ENCODE measurements at places on chromosomes 12 and 14. TPM values are rescaled to one million over a fixed set of nuclear protein-coding genes. Genes with fewer than 3 reads are reported as not detected.
A peak's percentile ranks its signal among the peaks of the same experiment; 100 is the strongest.

GRCh38 chr12:29711381-29711780, 72.4 kb downstream of the TMTC1 start:
- H3K4me3 ChIP-seq, result no peak overlapping the region
- no peak overlapping the region for H3K27ac ChIP-seq
- no peak for DNase-seq

DNA sequence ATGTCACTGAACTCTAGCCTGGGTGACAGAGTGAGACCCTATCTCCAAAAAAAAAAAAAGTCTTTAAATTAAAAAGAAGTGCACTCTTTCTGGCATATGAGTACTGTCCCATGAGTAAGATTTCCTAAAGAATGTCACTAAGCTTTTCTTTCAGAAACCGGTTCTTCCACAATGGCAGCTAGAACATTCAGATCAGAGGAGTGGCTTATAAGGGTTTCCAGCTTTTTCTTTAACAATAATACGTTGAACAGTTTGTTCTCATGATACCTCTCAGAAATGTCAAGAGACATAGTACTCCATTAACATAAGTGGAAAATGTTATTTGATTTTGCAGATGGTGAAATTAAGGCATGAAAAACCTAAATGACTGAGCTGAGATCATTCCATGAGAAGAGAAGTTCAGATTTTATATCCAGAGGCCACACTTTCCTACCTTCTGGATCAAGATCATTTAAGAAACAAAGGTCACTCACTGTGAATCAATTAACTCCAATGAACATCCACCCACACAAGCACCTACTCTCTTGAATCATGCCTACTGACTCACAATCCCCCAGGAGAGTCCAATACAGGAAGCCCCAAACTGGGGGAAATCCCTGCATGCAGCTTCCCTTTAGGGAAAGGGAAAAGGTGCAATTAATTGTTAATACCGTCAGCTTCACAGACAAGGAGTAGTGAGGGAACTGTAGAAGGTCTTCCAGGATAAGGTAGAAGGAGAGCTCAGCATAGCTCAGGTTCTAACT, 86.9 kb downstream of the SPTSSA start:
- no peak overlapping the region for H3K27ac ChIP-seq
- no peak overlapping the region for H3K4me3 ChIP-seq
- H3K36me3 ChIP-seq, result no peaks in the 10 kb centered on the region
- no peak for DNase-seq
- no peaks in the 10 kb centered on the region for H3K4me1 ChIP-seq
- H3K27me3 ChIP-seq, result no peaks in the 10 kb centered on the region

- H3K4me1 ChIP-seq, result no peaks in the 10 kb centered on the region
- no peak overlapping the region for H3K27ac ChIP-seq
- H3K36me3 ChIP-seq, result no peaks in the 10 kb centered on the region
- H3K4me3 ChIP-seq, result no peak overlapping the region
- DNase-seq, result no peak
These were observed 38.9 kb downstream of the ATG2B start for GRCh38 chr14:96324219-96324618.

IQSEC3 gene
- total RNA-seq, result 3.8 TPM

- no peaks in the 10 kb centered on the region for H3K36me3 ChIP-seq
- H3K4me3 ChIP-seq, result no peak overlapping the region
- H3K27ac ChIP-seq, result no peak overlapping the region
- no peaks in the 10 kb centered on the region for H3K27me3 ChIP-seq
These were observed 1263.0 kb downstream of the LRFN5 start for GRCh38 chr14:42869681-42870080.

DNA sequence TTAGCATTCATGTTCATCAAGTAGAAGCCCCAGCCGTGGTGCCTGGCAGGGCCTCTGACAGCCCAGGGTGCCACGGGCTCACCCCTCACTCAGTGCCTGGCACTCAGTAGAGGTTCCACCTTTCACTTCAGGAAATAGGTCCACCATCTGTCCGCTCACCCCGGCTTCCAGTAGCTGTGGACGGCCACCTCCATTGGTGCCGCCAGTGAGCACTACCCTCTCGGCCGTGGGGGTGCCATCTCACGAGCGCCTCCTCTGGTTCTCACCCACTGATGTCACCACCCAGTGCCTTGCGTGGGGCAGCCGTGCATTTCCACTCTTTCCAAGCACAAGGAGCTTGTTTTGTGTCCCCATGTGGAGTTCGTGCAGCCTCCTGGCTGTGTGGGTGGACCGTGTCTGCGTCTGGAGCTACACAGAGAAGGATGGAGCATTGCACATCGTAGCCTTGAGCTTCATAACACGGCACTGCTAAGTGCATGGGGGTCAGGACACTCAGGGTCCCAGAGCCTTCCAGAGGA, 41.0 kb upstream of the MMP17 start:
- H3K27ac ChIP-seq, result no peak overlapping the region
- H3K4me3 ChIP-seq, result no peak overlapping the region
- DNase-seq, result no peak
- H3K27me3 ChIP-seq, result no peaks in the 10 kb centered on the region
- H3K4me1 ChIP-seq, result no peaks in the 10 kb centered on the region
- H3K36me3 ChIP-seq, result peaks cover 12% of the 10 kb centered on the region

DNA sequence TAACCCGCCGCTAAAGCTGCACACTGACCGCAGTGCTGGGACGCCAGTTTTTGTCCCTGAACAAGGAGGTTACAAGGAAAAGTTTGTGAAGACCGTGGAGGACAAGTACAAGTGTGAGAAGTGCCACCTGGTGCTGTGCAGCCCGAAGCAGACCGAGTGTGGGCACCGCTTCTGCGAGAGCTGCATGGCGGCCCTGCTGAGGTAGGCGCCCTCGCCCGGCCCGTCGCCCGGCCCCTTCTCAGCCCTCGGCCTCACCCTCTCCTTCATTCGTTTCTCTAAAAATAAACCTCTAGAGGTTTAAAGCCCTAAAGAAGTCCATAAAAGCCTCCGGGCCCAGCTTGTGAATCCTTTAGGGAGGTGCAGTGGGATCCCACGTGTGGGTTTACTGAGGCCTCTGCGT, 52.2 kb upstream of the AMN start:
- H3K36me3 ChIP-seq, result peaks cover 17% of the 10 kb centered on the region
- no peak for DNase-seq
- H3K4me1 ChIP-seq, result peaks cover 50% of the 10 kb centered on the region
- no peaks in the 10 kb centered on the region for H3K27me3 ChIP-seq

GRCh38 chr12:92621833-92622232, 81.0 kb upstream of the PLEKHG7 start:
- no peak for DNase-seq
- H3K36me3 ChIP-seq, result no peaks in the 10 kb centered on the region
- H3K27ac ChIP-seq, result no peak overlapping the region
- no peaks in the 10 kb centered on the region for H3K27me3 ChIP-seq

TAS2R7 gene
- total RNA-seq, result not detected

DNA sequence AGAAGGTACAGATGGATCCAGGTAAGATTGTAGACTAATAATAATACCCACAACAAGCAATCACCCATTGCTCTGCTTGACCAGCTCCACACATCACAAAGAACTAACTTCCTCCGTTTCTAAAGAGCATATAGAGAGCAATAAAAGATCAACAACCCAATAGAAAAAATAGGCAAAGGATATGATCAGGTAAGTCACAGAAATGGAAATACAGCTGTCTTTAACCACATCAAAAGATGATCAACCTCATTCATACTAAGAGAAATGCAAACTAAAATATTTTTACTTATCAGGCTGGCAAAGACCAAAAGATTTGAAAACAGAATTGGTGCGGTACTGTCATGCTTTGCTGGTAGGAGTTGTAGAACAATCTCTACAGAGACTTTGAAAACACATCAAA, 8.9 kb downstream of the C2CD5 start:
- no peaks in the 10 kb centered on the region for H3K27me3 ChIP-seq
- peaks cover 38% of the 10 kb centered on the region for H3K4me1 ChIP-seq
- DNase-seq, result no peak
- H3K27ac ChIP-seq, result peak overlapping the region; percentile 78
- no peak overlapping the region for H3K4me3 ChIP-seq
- H3K36me3 ChIP-seq, result peaks cover 12% of the 10 kb centered on the region

- H3K27ac ChIP-seq, result no peak overlapping the region
- no peak overlapping the region for H3K4me3 ChIP-seq
- peaks cover 52% of the 10 kb centered on the region for H3K36me3 ChIP-seq
- H3K27me3 ChIP-seq, result no peaks in the 10 kb centered on the region
- DNase-seq, result no peak
These were observed 88.5 kb downstream of the LGMN start for GRCh38 chr14:92659765-92660561.

- H3K4me3 ChIP-seq, result no peak overlapping the region
- no peak for DNase-seq
These were observed 4.3 kb downstream of the RNASE1 start for GRCh38 chr14:20798318-20798717.

SLC38A2 gene
- 481 TPM for total RNA-seq

NINJ2 gene
- total RNA-seq, result 8.1 TPM

- no peak for DNase-seq
- no peaks in the 10 kb centered on the region for H3K36me3 ChIP-seq
- no peak overlapping the region for H3K4me3 ChIP-seq
- H3K27ac ChIP-seq, result no peak overlapping the region
These were observed 26.7 kb downstream of the CNTN1 start for GRCh38 chr12:40718878-40719372.

DNA sequence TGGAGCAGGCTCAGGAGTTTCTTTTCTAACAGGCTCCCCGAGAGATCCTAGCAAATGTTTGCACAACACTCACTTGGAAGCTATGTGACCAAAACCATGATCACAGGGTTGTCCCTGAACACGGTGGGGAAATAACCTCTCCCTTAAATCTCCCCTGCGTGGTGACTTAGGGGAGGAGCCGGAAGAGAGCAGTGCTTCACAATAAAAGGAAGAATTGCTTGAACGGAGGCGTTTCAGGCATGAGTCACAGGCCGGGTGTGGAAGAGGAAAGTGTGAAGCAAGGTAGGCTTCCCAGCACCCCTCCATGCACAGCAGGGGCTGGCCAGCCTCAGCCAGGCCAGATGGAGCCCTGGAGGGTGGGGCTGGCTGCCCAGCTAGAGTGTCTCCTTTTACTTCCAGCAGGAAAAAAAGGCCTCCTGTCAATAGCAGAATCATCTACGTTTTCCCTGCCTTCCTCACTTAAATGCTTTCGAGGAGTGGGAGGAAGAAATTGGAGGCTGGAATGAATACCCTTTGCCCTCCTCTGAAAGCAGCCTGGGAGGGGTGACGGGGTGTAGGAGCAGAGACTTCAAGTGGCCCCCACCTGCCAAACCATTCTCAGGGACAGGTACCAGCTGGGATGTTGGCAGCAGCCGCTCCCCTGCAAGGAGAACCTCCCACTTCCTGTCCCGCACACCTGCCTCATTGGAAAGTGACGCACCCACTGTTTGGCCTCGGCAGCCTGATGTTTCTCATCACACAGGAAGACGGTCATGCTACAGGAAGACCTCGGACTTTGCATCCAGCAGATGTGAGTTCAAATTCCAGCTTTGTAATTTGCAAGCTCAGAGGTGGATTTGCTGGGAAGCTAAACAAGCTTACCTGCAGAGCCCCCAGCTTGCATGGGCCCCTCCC, 30.1 kb upstream of the PPP2R5C start:
- H3K4me3 ChIP-seq, result peak overlapping the region; percentile 93
- H3K27me3 ChIP-seq, result no peaks in the 10 kb centered on the region

GRCh38 chr12:123047289-123047688, 66.8 kb downstream of the ARL6IP4 start:
- H3K36me3 ChIP-seq, result no peaks in the 10 kb centered on the region
- H3K4me1 ChIP-seq, result peaks cover 56% of the 10 kb centered on the region
- no peak overlapping the region for H3K4me3 ChIP-seq

GRCh38 chr12:132866251-132866828, 21.1 kb downstream of the CHFR start:
- H3K36me3 ChIP-seq, result peaks cover 14% of the 10 kb centered on the region
- H3K27ac ChIP-seq, result peak overlapping the region; percentile 35
- peaks cover 18% of the 10 kb centered on the region for H3K4me1 ChIP-seq
- no peaks in the 10 kb centered on the region for H3K27me3 ChIP-seq

DNA sequence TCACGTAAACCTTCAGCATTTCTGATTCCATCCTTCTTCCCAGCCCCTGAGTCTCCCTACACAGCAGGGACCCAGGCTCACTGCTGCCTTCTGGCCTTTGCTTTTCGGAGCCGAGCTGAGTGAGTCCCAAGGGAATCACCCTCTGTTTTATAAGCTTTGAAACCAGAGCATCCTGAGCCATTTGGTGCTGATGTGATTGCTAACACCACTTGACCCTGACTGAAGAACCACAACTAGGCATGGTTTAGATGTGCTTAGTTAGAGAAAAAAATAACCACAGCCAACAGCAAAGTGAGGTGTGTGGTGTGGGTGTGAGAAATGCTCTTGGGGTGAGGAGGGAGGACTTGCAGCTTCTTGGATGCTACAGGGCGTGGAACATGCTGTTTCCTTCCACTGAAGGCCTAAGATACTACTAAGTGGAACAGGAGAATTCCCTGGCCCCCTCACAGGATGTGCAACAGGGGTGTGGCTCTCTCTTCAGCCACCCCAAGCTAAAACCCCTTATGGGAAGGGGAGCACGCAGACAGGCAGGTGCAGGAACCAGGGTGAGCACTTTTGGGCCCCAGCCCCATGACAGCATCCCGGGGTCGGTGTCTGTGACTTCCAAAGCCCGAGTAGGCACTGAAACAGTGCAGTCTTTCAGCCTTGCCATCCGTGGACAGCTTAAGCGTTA, at the start of gene TC2N:
TC2N (minus strand) TSS at position 221 of the 673 bp plus-strand sequence. CDS start 53,767 bp downstream, outside the sequence.
- H3K4me3 ChIP-seq, result peak within 1 kb of the TSS; percentile 92
- no peaks in the 10 kb centered on the region for H3K36me3 ChIP-seq
- H3K4me1 ChIP-seq, result peaks cover 99% of the 10 kb centered on the region
- H3K27me3 ChIP-seq, result no peaks in the 10 kb centered on the region
- H3K27ac ChIP-seq, result peak within 1 kb of the TSS; percentile 99

OASL gene
- total RNA-seq, result 45.1 TPM

DIO3 gene
- total RNA-seq, result not detected

RILPL1 gene
- total RNA-seq, result 5.4 TPM

CEBPE gene
- total RNA-seq, result 0.21 TPM

DNA sequence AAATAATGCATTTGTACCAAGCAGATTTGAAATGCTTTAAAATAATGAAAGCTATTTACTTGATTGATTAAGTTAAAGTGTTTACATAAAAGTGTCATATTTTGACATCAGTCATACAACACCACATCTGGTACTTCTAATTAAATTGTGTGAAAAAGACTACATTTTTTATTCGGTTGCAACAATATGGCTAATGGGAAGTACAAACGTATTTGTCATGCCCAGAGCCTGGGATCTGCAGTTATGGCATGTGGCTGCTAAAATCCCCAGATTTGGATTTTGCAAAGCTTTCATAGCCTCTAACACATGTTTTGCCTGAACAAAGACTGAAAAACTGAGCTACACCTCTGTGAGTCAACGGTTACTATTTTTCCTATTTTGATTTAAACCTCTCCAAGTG, 66.6 kb downstream of the LLPH start:
- no peak for DNase-seq
- no peak overlapping the region for H3K27ac ChIP-seq
- H3K4me1 ChIP-seq, result peaks cover 16% of the 10 kb centered on the region
- peaks cover 41% of the 10 kb centered on the region for H3K27me3 ChIP-seq
- H3K36me3 ChIP-seq, result no peaks in the 10 kb centered on the region
- H3K4me3 ChIP-seq, result no peak overlapping the region
